ENCODE measurements at places on chromosomes 4 and X.

GRCh38 chr4:153273751-153274150, 69.5 kb downstream of the TRIM2 start:
- no peak for DNase-seq

- no peak for DNase-seq
These were observed at the start of gene SRPX for GRCh38 chrX:38220415-38221390. TSS of gene SRPX (minus strand) at chrX:38220871. CDS start at chrX:38220792, 79 bp downstream.

DNA sequence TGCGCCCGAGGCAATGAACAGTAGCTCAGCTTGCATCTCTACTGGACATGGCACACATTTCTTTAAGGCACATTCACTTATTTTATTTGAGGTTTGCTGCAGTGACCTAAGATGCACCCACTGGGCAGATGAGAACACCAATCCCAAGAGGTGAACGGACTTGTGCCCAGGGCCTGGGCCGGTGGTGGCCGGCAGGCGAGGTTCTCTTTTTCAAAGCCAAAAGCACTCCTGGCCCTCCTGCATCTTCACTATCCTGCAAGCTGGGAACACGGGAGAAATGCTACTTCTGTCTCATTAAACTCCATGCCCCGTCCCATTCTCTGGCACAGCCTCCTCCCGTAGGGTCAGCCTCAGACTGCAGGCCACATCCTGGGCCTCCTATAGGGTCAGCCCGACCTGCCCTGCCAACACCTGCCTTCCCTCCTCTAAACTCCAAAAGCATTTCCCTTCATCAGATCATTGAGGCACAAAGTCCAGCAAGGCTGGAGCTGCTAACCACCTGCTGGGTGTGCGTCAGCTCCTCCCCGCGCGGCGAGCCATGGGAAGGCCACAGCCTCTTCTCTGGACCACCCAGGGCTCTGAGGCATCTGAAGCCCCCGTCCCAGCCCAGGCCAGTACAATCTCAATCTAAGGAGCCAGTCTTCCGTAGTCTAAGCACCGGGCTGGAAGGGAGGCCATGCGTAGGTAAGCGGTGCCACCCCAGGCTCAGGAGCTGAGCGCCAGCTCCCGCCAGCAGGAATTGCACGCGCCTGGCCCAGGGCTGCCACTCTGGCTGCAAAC, 166.1 kb downstream of the AFAP1 start:
- no peak for DNase-seq

- no peak for DNase-seq
These were observed 35.3 kb downstream of the NALF2 start for GRCh38 chrX:69539437-69539836.

DNA sequence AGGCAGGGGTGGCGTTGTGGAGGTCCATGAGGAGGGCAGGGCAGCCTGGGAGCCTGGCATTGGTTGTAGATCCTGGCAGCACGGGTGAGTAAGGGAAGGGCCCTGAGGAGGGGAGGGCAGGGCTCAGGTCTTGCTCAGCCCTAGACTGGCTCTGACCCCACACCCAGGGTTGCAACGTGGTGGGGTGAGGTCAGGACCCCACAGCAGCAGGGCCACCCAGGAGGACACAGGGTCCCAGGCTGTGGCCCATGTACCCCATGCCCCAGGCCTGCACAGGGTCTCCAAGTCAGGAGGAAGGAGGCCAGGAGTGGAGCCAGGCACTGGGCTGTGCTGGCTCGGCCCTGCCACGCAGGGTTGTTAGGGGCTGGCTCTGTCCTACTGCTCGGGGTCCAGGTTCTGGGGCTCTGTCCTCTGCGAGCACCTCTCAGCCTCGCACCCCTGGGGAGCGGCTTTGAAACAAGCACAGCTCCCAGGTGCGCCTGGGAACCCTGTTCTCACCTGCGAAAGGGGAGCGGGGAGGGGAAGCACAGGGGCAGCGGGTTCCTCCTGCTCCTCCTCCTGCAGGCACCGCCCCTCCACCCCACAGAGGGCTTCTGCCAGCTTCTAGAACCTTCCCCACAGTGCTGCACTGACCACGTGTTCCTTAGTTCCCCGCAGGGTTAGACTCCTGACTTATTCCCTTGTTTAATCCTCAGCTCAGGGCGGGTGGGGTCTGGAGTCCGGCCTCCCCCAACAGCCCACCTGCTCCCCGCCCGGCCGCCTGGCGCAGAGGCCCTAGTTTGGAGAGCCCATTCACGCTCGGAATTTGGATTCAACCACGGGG, 20.4 kb downstream of the MSANTD1 start:
- DNase-seq = no peak

- no peak for DNase-seq
These were observed 55.8 kb downstream of the MBNL3 start for GRCh38 chrX:132433001-132433400.

DNA sequence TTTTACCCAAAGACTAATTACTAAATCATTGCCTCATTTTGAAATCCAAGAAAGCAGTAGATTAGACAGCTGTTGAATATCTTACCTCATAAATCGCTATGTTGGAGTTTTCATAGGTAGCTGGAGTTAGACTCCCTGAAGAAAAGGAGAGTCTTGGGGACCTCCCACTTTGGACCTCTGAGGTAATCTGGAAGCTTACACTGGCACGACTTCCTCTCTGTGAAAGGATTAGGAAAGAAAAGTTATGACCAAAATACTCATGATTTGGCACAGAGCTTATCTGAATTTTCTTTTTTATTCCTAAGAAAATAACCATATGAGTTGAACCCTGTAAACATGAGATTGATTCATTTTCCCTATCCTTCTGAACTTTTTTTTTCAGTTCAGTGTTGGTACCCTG, 40.6 kb downstream of the GUCY2F start:
- no peak for DNase-seq

DNA sequence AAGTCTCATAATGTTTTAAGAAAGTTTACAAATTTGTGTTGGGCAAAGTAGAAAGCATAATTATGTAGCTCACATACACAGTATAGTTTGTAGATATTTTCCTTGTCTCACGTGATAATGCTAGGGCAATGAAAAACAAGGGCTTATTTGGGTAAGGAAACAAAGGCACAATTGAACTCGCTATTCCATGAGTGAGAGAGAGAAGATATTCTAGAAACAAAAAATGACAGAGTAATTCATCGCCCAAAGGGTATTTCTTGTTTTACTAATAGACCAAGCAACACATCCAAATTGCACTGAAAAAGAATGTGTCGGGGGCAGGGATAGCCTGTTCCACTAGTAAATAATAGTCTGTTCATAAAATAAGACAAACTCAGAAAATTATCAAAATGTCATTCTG, 3.6 kb upstream of the ASB11 start:
- no peak for DNase-seq

DNA sequence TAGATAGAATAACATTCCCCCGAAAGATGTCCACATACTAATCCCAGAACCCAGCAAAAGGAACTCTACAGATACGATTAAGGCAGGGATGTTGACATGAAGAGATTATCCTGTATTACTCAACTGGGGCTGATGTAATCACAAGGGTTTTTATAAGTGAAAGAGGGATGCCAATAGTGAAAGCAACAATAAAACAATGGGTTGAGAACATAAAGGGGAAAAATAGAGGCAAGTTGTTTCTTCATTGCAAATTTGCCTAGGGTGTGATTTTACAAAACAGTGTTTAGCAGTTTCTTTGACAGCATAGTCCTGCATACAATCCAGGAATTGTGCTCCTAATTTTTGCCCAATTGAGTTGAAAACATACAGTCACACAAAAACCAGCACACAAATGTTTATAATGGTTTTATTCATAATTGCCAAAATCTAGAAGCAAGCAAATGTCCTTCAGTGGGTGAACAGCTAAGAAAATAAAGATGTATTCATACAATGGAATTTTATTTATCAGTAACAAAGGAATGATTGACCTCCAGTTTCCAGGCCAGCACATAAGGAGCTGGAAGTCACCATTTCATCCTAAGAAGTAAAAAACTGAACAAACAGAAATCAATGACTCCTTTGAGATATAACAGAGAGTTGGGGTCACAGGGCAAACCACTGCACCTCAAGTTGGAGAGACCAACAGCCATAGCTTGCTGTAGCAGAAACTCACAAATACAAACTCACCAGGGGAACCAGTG, 107.2 kb downstream of the CENPC start:
- no peak for DNase-seq

DNA sequence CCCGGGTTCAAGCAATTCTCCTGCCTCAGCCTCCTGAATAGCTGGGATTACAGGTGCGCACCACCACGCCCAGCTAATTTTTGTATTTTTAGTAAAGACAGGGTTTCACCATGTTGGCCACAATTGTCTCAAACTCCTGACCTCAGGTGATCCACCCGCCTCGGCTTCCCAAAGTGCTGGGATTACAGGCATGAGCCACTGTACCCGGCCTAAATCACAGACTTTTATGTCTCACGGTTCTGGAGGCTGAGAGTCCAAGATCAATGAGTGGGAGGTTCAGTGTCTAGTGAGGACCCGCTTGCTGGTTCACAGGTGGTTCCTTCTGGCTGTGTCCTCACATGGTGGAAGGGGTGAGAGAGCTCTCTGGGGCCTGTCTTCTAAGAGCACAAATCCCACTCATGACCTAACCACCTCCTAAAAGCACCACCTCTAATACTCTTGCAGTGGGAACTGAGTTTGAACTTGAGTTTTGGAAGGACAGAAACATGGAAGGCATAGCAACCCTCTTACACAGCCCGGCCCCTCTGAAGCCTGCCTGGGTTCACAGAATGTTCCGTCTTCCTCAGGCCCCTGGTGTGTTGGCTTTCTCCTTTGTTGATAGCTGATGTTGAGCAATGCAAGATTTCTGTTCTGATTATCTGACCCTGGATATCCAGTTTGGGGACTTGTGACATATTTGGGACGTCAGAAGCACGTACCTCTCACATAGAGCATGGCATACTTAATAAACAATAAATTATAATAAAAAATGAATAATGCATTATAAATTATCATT, 1.9 kb upstream of the AKAP17A start:
- no peak for DNase-seq

DNA sequence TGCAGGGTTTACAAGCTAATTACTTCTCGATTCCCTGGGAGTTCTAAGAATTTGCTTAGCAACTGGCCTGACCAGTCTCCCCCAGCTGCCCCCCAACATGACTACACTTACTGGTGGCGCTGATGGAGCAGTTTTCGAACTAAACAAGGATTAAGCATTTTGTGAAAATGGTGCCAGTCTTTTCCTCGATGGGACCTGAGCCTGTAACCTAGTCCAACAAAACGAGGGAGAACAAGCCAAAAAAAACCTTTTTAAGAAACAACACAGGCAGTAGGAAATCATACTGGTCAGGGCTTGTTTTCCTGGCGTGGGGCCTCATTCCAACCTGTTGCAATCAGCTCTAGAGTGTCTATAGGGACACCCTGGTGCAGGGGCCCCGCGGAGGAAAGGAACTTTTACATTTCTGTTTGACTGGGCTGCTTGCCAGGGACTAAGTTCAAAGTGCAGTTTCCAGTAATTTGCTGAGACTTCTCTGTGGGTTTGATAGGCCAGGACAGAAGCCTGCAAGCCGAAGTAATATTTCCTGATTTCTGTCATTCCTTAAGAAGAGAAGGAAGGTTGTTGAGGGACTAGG, 158.7 kb downstream of the SPRY1 start:
- DNase-seq = no peak

DNA sequence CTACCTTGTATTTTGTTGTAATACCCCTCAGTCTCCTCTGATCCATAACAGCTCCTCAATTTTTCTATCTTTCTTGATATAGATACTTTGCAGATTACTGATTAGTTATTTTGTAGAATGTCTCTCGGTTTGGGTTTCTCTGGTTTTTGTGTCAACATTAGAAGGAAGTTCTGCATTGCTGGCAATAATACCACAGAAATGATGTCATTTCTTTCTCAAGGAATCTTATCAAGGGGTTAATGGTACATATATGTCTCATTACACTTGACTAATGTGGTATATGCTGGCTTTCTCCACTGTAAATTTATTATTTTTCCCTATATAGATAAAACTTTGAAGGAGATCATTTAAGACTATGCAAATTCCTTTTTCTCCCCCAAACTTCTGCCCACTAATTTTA, 183.6 kb upstream of the DKK2 start:
- no peak for DNase-seq

GRCh38 chrX:136784231-136784630, 3.5 kb upstream of the ARHGEF6 start:
- DNase-seq = no peak

GRCh38 chr4:76090241-76090691, 15.8 kb downstream of the ART3 start:
- no peak for DNase-seq

DNA sequence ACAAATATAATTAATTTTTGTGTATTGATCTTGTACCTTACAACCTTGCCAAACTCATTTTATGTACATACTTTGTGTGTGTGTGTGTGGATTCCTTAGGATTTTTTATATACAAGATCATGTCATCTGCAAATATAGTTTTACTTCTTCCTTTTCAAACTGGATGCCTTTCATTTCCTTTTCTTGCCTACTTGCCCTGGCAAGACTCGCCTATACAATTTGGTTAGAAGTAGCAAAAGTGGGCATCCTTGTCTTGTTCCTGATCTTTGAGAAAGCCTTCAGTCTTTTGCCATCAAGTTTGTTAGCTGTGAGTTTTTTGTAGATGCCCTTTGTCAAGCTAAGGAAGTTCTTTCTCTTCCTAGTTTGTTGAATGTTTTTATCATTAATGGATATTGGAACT, 30.5 kb downstream of the RUFY3 start:
- DNase-seq = no peak

- no peak for DNase-seq
These were observed 80.5 kb upstream of the LNX1 start for GRCh38 chr4:53671757-53672156.

- no peak for DNase-seq
These were observed 59.2 kb upstream of the PARM1 start for GRCh38 chr4:74873545-74874301.

- no peak for DNase-seq
These were observed 168.8 kb downstream of the RCHY1 start for GRCh38 chr4:75345423-75345822.

DNA sequence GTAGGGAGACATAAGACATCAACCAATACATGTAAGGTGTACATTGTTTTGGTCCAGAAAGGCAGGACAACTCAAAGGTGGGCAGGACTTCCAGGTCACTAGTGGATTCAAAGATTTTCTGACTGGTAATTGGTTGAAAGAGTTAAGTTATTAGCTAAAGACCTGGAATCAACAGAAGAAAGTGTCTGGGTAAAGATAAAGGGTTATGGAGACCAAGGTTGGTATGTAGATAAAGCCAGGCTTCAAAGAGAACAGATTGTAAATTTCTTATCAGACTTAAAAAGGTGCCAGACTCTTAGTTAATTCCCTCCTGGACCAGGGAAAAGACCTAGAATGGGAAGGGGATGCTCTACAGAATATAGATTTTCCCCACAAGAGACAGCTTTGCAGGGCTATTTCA, 28.3 kb upstream of the GAB1 start:
- DNase-seq = no peak

DNA sequence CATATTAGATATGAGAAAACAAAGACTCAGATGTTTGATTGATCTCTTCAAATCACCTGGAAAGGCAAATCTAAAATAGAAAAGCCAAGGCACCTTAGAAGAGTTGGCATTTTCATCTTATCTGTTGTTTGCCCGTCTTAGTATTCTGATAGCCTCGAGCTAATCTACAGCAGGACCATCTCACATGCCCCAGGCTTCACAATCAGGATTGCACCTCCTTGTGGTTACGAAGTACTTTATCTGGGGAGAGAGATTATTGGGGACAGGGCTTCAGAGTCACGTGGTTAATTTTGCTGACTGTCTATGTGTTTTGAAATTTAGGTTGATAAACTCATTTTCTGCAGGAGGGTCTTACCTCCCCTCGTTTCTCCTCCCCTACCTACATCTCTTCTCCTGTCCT, 313.1 kb upstream of the ANXA10 start:
- no peak for DNase-seq

- no peak for DNase-seq
These were observed 369.7 kb downstream of the BCOR start for GRCh38 chrX:39728025-39728424.
